ENCODE measurements at places on chromosomes 1 and 21. TPM values are rescaled to one million over a fixed set of nuclear protein-coding genes. Genes with fewer than 3 reads are reported as not detected.

The GRHL3 gene
- polyA plus RNA-seq, result 0.15 TPM

The CFHR3 gene
- polyA plus RNA-seq, result 3.0 TPM

The TRABD2B gene
- 0.72 TPM for polyA plus RNA-seq

The TCHH gene
- 0.32 TPM for polyA plus RNA-seq

The KPRP gene
- polyA plus RNA-seq, result not detected

The MYBPHL gene
- polyA plus RNA-seq, result 0.35 TPM

The PTGER3 gene
- 1.7 TPM for polyA plus RNA-seq

The TMEM81 gene
- 3.9 TPM for polyA plus RNA-seq

The LHX8 gene
- polyA plus RNA-seq, result not detected

The DEPDC1 gene
- polyA plus RNA-seq, result not detected

The VASH2 gene
- polyA plus RNA-seq, result 0.16 TPM

The REN gene
- polyA plus RNA-seq, result 0.24 TPM

The COPA gene
- polyA plus RNA-seq, result 135 TPM

The JAM2 gene
- polyA plus RNA-seq, result 16.2 TPM

The RAB25 gene
- polyA plus RNA-seq, result 0.48 TPM

The FAM72B gene
- polyA plus RNA-seq, result 0.88 TPM

The RBM11 gene
- 6.2 TPM for polyA plus RNA-seq

The FCRLA gene
- 0.03 TPM for polyA plus RNA-seq

The ST6GALNAC5 gene
- 4.5 TPM for polyA plus RNA-seq

The PPM1J gene
- 2.7 TPM for polyA plus RNA-seq

The BEND5 gene
- polyA plus RNA-seq, result 14.3 TPM

The LCE3E gene
- not detected for polyA plus RNA-seq

The UBE2U gene
- not detected for polyA plus RNA-seq

The FTCD gene
- 0.20 TPM for polyA plus RNA-seq

The SLC6A17 gene
- polyA plus RNA-seq, result 6.0 TPM

The PGLYRP3 gene
- not detected for polyA plus RNA-seq

The KRTAP22-2 gene
- not detected for polyA plus RNA-seq

The LAX1 gene
- not detected for polyA plus RNA-seq

The ADAMTS4 gene
- 9.3 TPM for polyA plus RNA-seq
